ENCODE measurements at places on chromosomes 2 and 18.
A peak's percentile ranks its signal among the peaks of the same experiment; 100 is the strongest.

DNA sequence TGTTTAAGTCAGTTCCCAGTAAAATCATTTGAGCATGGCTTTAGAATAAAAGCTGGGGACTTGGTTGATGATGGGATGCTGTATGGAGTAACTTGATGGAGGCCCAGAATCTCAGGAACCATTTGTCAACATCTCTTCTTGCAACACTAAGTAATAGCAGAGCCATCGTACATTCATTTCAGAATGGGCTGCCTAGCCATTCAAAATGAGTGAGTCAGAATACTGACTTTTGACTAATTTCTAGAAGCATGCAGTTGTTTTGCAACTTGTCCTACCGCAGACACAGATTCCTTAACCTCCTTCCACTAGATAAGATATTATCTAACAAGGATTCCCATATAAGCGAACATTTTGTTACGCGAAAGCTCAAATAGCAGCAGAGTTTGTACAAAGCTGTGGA is 229.5 kb downstream of the CNTNAP5 start:
- no peak for DNase-seq

DNA sequence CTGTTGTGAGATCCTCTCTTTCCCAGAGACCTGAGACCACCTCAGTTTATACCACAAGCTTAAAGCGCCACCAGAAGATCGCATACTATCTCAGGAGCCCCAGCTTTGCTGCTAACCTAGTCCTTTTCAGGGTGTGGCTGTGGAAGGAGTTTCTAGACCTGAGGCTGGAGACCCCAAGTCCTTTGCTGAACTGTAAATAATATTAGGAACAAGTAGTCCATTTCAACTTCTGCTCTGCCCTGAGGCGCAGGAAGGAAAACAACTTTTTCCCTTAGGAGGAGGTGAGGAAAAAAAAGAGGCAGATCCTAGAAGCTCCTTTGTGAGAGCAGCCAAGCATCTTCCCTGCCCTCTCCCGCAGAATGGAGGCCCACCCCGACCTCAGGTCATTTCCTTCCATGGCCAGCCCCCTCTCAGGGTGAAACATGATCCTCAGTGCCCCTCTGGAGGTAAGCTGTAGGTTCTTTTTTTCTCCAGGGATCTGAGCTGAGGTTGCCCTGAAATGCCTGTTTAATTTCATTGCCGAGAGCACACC is 122.8 kb upstream of the LGALSL start:
- DNase-seq, result no peak

DNA sequence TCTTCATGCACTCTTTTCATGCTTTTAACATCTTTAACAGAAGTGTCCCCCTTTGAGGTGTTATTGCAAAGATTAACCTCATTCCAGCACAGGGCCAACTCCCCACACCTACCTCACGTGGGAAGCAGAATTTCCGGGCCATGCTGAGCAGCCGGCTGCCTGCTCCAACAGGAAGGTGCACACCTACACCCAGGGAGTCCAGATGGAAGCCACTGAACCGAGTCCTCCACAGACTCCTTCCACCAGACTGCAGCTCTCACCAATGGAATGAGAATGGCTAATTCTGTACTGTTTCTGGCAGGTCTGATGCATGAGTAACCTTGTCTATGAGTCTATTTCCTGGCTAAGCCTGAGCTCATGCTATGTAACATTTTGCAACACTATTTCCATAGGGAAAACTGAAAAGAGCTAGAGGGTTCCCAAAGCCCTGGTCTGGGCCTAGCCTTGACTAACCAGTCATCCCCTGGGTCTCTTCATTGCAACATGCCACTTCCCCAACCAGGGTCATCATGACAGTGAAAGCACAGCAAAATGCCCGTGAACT is 11.0 kb downstream of the ERFE start:
- DNase-seq, result no peak

DNA sequence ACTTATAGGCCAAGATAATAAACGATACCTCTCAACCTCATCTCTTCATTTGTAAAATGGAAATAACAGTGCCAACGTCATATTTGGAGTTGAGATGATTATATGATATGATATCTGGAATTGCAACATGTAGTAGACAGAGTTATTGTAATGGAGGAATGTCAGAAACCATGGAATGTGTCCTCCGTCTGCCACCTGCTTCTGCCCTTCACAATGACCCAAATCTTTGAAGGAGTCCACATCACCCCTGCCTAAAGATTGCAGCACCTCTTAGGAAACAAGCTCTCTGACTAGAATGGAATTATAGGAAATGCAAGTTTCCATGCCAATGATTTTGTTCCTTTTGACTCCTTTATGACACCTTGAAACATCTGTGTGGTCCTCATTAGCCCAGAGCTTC is 14.9 kb downstream of the NR4A2 start:
- DNase-seq, result no peak

GRCh38 chr2:170142502-170142901 is 35.4 kb upstream of the MYO3B start:
- DNase-seq, result no peak

GRCh38 chr18:75456199-75456631 is 28.7 kb upstream of the SMIM21 start:
- no peak for DNase-seq

DNA sequence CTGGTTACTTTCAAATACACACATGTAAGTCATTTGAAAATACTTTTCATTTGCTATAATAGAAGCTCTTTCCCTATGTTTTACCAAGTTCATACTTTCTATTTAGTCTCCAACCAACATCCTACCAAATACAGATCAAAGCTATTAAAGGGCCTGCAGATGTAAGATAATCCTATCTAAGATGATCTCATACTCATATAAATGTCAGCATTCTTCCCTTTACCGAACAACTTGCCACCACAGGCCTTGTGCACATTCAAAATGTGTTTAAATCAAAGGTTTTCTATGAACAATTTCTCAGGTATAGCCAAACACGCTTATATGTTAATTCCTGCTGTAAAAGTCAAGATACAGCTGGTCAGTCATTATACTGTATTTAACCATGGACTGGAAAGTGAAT is 23.3 kb downstream of the KCTD18 start:
- DNase-seq, result no peak

DNA sequence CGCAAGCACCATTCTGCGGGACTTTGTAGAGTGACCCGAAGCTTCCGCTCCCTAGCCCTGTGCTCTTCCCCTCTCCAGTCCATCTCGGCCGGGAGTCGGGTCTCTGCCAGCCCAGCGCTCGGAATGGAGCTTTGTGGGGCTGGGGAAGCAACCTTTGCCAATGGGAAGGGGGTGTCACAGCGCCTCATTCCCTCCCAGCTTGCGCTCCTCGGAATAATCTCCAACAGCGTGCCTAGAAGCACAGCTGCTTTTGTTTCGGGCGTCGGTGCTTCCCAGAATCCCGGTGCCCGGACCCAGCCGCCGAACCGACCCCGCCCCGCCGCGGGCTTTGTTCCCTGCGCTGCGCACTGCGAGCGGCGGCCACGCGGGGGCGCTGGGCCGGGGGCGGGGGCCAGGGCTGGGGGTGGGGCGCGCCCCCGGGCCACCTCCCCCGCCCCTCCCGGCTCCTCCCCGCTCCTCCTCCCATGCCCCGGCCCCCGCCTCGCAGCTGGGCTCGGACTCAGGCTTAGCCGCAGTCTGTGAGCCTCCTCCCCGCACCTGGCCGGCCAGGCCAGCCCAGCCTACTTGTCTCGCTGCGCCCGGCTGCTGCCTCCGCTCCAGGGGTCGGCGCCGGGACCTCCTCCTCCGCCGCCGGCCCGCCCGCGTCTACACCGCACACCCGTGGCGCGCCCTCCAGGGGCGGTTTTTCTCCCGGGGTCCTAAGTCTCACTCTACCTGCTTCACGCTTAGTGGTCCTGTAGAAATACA is 77.7 kb upstream of the SMAD2 start:
- peak; percentile 32 for DNase-seq

DNA sequence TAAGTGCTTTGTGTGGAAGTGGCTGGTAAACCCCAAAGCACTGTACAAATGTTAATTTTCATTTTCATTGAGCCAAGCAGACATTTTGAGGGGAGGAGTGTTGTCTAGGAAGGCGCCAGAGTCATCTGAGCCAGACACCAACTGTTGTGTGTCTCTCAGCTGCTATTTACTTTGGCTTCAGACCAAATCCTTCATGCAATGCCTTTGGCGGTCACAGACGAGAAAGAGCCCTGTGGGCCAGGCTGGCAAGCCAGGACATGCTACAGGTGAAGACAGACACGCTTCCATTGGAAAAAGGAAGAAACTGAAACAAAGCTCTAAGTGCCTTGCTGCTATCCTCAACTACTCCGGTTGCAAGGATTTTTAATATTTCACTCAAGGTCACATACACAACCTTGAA is 115.4 kb upstream of the CDC42EP3 start:
- peak; percentile 96 for DNase-seq

All from NCI-H2029 (cell line).